ENCODE measurements at places on chromosomes 11 and 22. TPM values are rescaled to one million over a fixed set of nuclear protein-coding genes. Genes with fewer than 3 reads are reported as not detected.

The YAP1 gene
- 105 TPM for total RNA-seq

The CASP1 gene
- total RNA-seq, result 73.5 TPM

DNA sequence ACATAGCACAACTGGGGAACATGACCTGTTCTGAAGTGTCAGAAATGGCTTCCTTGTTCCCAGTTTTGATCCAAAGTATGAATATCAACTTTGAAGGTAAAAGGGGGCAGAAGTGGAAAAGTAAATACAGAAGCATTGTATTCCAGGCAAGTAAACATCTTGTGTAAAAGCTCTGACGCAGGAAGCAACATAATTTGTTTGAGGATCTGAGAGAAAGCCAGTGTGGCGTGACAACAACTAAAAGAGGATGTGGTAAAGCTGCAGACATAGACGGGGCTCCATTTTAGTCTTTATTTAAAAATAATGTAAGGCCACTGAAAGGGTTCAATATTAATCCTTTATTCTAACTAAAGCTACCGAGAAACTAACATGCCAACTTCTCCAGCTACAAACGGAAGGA, 310.2 kb downstream of the DLG2 start:
- no peaks in the 10 kb centered on the region for H3K27me3 ChIP-seq
- H3K36me3 ChIP-seq, result no peaks in the 10 kb centered on the region
- no peaks in the 10 kb centered on the region for H3K4me1 ChIP-seq
- H3K4me3 ChIP-seq, result no peak overlapping the region

GRCh38 chr11:11027288-11027687, 169.4 kb upstream of the ZBED5 start:
- no peak overlapping the region for H3K27ac ChIP-seq
- H3K36me3 ChIP-seq, result no peaks in the 10 kb centered on the region
- no peaks in the 10 kb centered on the region for H3K4me1 ChIP-seq

GRCh38 chr11:6667733-6668374, 12.2 kb upstream of the DCHS1 start:
- H3K27ac ChIP-seq, result no peak overlapping the region
- no peaks in the 10 kb centered on the region for H3K36me3 ChIP-seq
- DNase-seq, result no peak
- H3K27me3 ChIP-seq, result no peaks in the 10 kb centered on the region
- no peak overlapping the region for H3K4me3 ChIP-seq
- no peaks in the 10 kb centered on the region for H3K4me1 ChIP-seq

DNA sequence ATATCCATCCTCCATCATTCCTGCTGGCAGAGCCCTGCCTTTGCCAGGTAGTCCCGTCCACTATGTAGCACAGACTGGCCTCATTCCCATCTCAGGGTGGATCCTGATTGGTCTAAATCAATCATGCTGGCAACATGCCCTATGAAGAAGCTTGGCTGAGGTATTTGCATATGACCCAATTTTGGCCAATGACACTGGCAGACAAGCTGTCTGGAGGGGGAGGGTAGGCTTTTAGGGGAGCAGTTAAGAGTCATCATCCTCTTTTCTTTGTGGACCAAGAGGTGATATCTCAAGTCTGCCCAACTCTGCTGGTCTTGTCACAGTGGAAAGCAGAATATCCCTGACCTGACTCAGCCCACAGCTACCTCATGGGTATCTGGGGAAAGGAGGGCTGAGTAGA, 5.1 kb downstream of the CCDC89 start:
- no peaks in the 10 kb centered on the region for H3K36me3 ChIP-seq
- peaks cover 7% of the 10 kb centered on the region for H3K4me1 ChIP-seq
- DNase-seq, result no peak

DNA sequence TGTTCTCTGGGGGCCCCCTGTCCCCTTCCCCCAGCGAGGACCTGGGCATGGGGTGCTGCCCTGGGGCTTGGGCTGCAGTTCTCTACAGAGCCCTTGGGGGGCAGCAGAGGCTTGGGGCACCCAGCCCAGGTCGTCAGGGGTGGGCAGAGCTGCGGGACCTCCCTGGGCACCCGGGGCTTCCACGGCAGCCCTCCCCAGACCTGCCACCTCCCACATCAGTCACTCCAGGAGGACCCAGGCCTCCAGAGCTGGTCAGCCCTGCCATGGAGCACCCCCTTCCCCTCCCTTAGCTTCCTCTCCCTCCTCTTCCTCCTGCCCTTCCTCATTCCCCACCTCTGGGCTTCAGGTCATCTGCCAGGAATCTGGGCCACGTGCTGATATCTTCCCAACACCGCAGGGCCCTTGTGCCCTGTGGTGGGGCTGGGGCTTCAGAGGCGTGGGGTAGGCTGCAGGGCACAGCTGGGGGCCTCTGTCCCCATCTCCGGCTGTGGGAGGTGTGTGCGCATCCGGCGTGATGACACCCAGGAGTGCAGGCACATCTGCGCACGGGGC, 5.8 kb downstream of the TSPAN4 start:
- peaks cover 57% of the 10 kb centered on the region for H3K4me1 ChIP-seq
- no peaks in the 10 kb centered on the region for H3K27me3 ChIP-seq
- peaks cover 6% of the 10 kb centered on the region for H3K36me3 ChIP-seq
- no peak overlapping the region for H3K27ac ChIP-seq
- no peak for DNase-seq
- no peak overlapping the region for H3K4me3 ChIP-seq

DNA sequence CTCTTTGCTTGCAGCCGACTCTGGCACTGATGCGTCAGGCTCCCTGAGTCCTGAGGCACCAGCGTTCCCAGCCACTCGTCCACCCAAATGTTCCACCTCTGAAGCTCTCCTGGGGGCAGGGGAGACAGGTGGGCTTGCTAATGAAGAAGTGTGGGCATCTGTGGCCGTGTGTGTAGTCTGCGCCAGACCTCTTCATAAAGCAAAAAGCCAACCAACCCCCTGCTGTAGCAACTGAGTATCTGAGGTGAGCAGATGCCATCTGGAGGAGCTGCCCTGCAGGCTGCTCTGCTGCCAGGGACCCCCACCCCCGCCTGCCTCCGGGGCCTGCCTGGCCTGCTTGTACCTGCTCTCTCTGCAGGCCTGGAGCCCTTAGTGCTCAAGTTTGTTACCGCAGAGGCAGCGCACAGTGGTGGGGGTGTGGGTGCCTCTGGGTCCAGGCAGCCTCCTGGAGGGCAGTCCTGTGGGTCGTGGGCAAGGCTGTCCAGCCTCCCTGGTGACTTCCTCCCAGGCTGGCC, 272.5 kb downstream of the TBC1D22A start:
- H3K36me3 ChIP-seq, result peaks cover 13% of the 10 kb centered on the region
- H3K4me1 ChIP-seq, result peaks cover 22% of the 10 kb centered on the region
- no peak overlapping the region for H3K4me3 ChIP-seq
- H3K27me3 ChIP-seq, result no peaks in the 10 kb centered on the region

GRCh38 chr11:77126156-77126775, 1.8 kb upstream of the MYO7A start:
- no peak for DNase-seq
- peaks cover 2% of the 10 kb centered on the region for H3K36me3 ChIP-seq
- no peak overlapping the region for H3K4me3 ChIP-seq

All from upper lobe of left lung (tissue), 6 donors.